Activated CD8-positive, alpha-beta memory T cell treated with anti-CD3 and anti-CD28 coated beads for 48 hours (primary cell): ENCODE measurements at places on chromosomes 12 and 14.

GRCh38 chr14:34090451-34090850 is 139.6 kb upstream of the EGLN3 start:
- no peak for DNase-seq

DNA sequence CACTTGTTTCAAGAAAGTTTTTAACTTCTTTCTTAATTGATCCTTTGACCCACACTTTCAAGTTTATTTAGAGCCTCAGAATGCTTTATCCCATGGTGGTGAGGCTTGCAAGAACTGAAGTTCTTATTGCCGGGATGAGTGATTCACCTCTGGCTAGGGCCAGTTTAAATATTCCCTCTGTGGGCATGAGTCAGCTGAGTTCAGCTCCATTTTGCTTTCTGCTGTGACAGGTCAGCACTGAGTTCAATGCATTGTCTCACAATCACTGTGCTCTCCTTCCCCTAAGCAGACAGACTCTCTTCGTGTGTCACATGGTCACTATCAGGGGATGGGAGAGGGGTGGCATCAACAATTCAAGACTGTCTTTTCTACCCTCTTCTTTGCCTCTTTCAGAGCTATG is 514.6 kb upstream of the FBXO33 start:
- no peak for DNase-seq

- DNase-seq = no peak
These were observed 1.2 kb downstream of the CDK2AP1 start for GRCh38 chr12:123270214-123271000.

GRCh38 chr12:4939418-4940023 is 29.8 kb downstream of the KCNA1 start:
- no peak for DNase-seq

DNA sequence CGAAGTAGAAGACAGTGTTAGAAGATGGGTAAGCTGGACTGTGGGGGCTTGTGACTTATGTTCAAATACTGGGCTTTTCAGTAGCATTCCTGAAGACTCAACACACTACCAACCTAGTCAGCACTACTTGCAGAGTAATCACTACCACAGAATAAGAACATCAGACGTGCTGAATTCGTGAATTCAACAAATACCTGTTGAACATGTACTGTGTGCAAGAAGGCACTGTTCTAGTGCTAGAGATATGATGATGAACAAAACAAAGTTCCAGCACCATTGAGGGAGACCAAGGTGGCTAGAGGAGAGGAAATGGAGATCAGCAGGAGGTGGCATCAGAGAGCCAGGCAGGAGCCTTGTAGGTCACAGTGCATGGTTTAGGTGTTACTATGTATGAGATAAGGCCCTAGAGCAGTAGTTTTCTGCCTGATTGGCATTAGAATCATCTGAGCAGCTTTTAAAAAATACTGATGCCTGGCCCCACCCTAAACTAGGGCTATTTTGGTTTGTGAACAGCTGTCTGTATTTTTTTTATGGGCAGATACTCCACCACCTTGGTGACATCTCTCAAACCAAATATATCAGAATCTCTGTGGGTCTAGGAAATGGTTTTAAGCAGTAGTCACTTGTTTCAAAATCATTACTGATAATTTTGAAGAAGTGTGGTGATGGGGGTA is 26.8 kb downstream of the FERMT2 start:
- no peak for DNase-seq

DNA sequence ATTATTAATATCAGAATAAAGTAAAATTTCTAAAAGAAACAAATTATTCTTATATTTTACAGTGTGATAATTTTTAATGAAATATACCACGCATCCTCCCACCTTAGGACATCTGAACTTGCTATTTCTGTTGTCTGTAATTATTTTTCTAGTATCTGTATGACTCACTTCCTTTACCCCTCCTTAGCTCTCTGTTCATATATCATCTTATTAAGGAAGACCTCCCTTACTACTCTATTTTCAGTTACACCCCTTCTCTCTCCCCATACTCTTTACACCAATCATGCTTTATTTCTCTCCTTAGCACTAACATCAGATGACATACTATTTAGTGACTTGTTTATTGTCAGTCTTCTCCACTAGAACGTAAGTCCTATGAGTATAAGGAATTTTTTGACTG is 34.2 kb upstream of the C12orf50 start:
- no peak for DNase-seq

DNA sequence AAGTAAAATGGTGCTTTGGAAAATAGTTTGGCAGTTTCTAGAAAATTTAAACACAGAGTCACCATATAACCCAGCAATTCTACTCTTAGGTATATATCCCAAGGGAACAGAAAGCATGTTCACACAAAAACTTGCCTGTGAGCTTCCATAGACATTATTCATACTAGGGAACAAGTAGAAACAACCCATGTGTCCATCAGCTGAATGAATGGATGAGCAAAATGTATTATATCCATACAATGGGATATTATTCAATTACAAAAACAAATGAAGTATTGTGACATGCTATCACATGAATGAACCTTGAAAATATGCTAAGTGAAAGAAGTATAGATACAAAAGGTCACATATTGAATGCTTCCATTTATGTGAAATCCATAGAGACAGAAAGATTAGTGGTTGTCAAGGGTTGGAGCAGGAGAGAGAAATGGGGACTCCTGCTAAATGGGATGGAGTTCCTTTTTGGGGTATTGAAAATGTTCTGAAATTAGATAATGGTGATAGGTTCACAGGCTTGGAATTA is 7.9 kb downstream of the SLC10A1 start:
- DNase-seq = no peak

DNA sequence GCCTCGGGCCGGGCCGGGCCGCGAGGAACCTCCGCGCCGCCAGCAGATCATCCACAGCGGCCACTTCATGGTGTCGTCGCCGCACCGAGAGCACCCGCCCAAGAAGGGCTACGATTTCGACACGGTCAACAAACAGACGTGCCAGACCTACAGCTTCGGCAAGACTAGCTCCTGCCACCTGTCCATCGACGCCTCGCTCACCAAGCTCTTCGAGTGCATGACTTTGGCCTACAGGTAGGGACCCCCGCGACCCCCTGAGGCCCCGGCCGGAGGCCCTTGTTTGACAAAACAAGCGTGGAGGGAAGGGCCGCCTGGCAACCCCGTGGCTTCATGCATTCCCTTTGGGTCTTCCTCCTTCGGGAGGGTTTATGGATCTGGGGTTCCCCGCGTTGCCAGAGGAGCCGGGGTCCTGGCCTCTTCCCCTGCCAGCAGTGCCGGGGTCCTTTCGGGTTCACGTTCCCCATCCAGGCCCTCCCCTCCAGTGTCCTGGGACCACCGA is 526 bp downstream of the MLXIP start:
- no peak for DNase-seq

GRCh38 chr12:55002355-55002754 is 17.4 kb upstream of the NEUROD4 start:
- no peak for DNase-seq

DNA sequence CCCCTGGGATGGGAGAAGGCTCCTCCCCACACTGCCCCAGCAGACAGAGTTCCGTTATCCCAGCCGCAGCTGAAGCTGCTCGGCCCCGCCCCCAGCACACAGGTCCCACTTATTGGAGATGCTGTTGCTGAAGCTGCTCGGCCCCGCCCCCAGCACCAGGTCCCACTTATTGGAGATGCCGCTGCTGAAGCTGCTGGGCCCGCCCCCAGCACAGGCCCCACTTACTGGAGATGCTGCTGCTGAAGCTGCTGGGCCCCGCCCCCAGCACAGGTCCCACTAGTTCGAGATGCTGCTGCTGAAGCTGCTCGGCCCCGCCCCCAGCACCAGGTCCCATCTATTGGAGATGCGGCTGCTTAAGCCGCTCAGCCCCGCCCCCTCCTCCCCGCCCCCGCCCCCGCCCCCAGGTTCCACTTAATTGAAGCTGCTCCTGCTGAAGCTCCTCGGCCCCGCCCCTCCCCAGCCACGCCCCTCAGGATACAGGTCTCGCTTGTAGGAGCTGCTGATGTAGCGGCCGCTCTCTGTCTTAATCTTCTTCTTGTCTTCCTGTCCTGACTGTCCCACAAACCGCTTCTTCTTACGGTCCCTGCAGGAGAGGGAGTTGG is 12.0 kb downstream of the CFAP73 start:
- no peak for DNase-seq

GRCh38 chr12:93572712-93573551 is 457 bp downstream of the SOCS2 start:
- peak; percentile 12 for DNase-seq

DNA sequence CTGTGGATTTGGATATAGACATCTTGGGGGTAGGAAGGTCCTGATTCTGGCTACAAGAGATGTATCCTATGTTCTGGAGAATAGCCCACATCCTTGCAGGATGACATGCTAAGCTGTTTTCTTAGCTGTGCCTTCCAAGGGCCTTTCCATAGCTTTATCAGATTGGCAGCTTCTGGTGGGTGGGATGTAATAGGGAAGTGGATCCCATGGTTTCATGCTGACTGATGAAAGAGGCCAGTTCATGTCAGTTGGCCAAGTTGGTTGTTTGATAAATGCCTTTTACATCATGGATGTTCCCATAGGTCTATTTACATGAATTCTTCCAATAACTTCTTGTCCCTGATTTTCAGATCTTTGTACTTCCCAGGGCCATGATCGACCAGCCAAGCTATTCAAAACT is 169.1 kb upstream of the RMST start:
- DNase-seq = no peak

- DNase-seq = no peak
These were observed 24.9 kb downstream of the CRACR2A start for GRCh38 chr12:3727877-3728632.

DNA sequence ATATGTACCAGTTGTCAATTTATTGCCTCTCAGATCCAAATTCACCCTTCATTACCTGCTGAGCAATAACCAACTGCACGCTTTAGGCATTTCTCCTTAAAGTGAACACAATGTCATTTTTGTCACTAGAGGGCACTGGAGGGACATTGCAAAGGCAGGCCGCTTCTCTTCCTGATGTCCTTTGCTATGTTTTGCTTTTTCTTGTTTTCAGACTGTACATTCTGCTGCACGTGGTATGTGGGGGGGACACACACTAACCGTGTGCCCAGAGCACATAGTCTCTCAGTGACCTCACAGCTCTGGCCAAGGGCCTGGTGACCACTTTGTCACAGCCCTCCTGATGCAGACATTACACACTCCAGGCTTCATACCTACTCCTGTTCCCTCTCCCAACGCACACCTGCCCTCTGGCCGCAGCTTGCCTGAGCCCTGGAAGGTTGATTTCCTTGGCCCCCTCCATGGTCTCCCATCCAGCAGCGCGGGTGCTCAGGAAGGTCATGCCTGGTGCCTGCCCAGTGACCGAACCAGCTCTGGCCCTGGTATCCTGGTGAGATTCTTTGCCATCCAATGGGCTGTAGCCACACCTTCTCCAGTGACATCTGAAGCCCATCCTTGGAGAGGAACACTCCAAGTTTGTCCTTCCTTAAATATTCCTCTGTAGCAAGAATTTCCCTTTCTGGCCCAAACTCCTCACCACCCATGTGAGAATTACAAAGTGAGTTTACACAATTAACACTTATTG is 39.9 kb downstream of the MYO1H start:
- DNase-seq = no peak

DNA sequence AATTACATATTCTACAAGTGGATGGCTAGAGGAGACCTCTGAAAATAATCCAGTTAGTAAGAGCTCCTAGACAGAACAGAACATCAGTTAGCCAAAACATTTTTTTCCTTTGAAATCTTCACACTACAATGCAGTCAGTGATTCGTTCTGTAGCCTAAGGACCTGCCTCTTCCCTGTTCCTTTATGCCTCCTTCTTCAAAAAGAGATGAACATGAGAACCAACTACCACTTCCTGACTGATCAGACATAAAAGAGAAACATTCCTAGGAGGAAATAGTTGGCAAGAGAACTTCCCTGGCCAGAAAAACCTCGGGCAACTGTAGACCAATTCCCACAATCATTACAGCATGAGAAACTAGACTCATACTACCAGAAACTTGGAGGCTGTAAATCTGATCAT is 29.4 kb downstream of the ITPR2 start:
- no peak for DNase-seq

- no peak for DNase-seq
These were observed 38.9 kb downstream of the FERMT2 start for GRCh38 chr14:52911904-52912303.

DNA sequence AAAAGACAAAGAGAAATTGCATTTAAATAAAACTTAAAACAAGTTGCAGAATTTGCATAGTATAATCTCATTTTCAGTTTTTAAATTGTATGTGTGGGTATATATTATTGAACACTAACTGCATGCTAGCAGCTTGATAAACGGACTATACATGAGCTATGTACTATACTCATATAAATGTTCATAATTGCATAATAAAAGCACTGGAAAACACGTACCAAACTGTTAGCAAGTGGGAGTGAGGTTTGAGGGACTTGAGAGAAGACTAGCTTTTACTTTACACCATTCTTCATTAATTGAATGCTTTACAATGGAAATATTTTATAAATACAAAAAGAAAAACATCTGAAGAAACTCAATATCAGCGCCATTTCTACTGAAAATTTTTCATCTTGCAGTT is 32.2 kb upstream of the MDM1 start:
- DNase-seq = no peak

DNA sequence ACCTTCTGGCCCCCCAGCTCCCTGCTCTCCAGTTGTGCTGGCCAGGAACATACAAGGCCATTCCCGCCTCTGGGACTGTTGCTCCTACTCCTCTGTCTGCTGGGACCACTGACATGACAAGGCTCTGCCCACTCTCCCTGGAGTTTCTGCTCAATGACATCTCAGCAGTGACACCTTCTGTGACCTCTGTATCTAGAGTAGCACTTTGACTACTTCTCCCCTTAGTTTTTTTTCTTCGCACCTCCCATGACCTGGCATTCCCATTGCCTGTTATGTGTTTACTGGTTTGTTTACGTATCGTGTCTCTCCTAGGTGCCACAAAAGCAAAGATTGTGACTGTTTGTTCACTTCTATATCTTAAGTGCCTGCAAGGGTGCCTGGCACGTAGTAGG is 40.1 kb upstream of the TMEM263 start:
- DNase-seq = no peak

- DNase-seq = no peak
These were observed 65.4 kb downstream of the CLMN start for GRCh38 chr14:95254288-95254687.

DNA sequence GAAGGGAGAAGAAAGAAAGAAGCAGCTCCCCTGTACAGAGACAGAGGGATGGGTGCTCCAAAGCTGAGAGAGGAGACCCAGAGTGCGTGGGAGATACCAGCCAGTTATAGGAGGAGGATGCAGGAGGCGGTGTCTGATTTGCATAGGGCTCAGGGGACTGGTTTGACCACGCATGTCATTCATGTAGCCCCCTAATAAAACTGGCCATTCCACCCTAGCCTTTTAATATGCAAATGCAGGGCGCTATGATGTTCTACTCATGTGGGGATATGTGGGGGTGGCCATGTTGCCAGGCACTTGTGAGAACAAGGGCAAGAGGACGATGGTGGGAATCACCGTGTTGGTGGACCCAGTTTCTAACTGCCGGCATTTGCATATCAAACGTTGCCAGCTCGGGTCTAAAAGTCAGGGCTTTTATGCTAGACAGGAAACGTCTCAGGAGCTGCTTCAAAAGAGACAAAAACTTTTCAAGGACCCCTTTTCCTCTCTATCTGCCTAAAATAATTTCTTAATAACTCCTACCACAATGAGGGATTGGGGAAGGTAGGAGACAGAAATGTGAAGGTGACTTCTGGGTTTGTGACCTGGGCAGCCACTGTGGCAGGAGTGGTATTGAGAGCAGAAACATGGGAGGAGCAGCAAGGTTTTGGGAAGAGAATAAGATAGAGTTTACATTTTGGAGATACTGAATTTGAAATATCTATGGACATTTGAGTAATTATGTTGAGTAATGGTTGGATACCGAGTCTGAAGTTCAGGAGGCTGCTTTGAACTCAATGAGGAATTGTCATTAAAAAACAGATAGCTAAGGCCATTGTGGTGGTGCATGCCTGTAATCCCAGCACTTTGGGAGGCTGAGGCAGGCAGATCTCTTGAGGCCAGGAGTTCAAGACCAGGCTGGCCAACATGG is 2.2 kb upstream of the ATXN3 start:
- DNase-seq = no peak
